Large intestine (tissue), 12 donors: ENCODE measurements at places on chromosomes 2 and 18.

- H3K4me3 ChIP-seq: no peak overlapping the region
- H3K27me3 ChIP-seq: peaks cover 48% of the 10 kb centered on the region
- peaks cover 6% of the 10 kb centered on the region for H3K36me3 ChIP-seq
- no peak overlapping the region for H3K27ac ChIP-seq
- DNase-seq: no peak
- H3K4me1 ChIP-seq: no peaks in the 10 kb centered on the region
Measured at GRCh38 chr2:131041402-131042147, 51.7 kb downstream of the FAM168B start.

DNA sequence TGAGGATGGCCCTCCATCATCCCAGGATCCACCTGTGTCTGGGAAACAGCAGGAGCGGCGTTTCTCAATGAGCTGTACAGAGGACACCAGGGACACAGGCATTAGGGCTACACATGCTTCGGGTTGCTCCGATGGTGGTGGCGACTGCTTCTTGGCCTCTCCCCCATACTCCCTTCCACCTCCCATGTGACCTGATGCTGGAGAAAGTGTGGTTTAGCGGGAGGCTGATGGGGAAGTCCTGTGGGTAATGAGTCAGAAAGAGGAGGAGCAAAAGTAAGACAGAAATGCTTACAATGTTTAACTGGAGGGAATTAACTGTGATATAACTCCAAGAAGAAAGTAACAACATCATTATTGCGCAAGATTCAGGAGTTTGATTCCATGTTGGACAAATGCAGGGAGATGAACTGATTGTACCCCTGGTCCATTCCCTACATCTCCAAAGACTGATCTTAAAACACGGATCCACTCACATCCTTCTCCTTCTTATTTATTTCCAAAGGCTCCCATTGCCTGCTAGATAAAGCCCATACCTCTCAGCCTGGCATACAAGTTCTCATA lies 186.6 kb downstream of the NRP2 start:
- DNase-seq: no peak
- peaks cover 12% of the 10 kb centered on the region for H3K4me1 ChIP-seq
- H3K27ac ChIP-seq: no peak overlapping the region
- H3K4me3 ChIP-seq: no peak overlapping the region
- H3K27me3 ChIP-seq: no peaks in the 10 kb centered on the region

GRCh38 chr2:127128445-127128904 lies 21.5 kb upstream of the BIN1 start:
- H3K4me3 ChIP-seq: peak overlapping the region; percentile 19
- no peaks in the 10 kb centered on the region for H3K36me3 ChIP-seq
- H3K27me3 ChIP-seq: no peaks in the 10 kb centered on the region

- H3K27me3 ChIP-seq: no peaks in the 10 kb centered on the region
- H3K4me3 ChIP-seq: no peak overlapping the region
- no peaks in the 10 kb centered on the region for H3K4me1 ChIP-seq
- no peak overlapping the region for H3K27ac ChIP-seq
- DNase-seq: peak; percentile 8
Measured at GRCh38 chr18:4311136-4311535, 144.0 kb downstream of the DLGAP1 start.

DNA sequence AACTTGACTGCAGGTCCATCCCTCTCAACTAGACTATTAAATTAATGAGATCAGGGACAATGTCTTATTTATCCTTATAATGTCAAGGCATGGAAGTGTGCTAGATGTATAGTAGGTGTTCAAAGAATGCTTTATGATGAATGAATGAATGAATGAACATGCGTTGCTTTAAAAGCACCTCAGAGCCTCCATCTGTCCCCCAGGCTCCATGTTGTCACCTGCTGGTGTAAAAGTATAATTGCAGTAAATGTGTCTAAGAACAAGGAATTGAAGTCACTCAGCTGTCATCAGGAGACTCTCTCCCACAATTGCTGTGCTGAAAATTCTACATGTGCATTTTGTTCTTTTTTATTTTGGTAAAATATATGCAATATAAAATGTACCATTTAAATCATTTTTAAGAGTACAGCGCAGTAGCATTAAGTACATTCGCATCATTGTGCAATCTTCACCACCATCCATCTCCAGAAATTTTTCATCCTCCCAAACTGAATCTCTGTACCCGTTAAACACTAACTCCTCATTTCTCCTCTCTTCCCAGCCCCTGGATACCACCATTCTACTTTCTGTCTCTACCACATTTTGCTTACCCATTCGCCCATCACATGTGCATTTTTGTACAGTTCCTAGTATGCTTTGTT lies 52.6 kb downstream of the GNAL start:
- DNase-seq: no peak
- H3K4me1 ChIP-seq: no peaks in the 10 kb centered on the region
- H3K27ac ChIP-seq: no peak overlapping the region
- H3K36me3 ChIP-seq: no peaks in the 10 kb centered on the region
- H3K27me3 ChIP-seq: peaks cover 12% of the 10 kb centered on the region

DNA sequence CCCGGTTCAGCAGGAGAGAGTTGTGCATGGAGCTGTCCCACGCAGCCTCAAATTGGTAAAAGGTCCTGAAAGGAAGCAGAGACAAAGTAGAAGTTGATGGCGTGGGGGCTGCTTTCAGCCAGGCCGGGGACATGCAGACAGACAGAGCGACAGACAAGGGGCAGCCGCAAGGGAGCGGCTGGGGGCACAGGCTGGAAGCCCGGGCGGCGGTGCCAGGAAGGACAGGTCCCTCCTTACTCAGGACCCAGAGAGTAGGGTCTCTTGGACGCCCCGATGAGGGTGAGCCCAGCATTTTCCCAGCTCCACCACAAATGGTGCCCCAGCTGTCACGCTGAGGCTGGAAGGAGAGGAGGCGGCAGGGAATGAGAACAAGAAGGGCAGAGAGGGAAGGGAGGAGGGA lies 35.2 kb downstream of the AQP12A start:
- DNase-seq: no peak
- H3K27me3 ChIP-seq: no peaks in the 10 kb centered on the region
- H3K4me1 ChIP-seq: no peaks in the 10 kb centered on the region
- no peaks in the 10 kb centered on the region for H3K36me3 ChIP-seq
- H3K27ac ChIP-seq: no peak overlapping the region

GRCh38 chr2:216285701-216286100 lies 86.6 kb downstream of the MARCHF4 start:
- H3K27me3 ChIP-seq: no peaks in the 10 kb centered on the region
- H3K4me3 ChIP-seq: no peak overlapping the region
- H3K27ac ChIP-seq: no peak overlapping the region
